ENCODE measurements at places on chromosomes 16 and 17.
A peak's percentile ranks its signal among the peaks of the same experiment; 100 is the strongest.

DNA sequence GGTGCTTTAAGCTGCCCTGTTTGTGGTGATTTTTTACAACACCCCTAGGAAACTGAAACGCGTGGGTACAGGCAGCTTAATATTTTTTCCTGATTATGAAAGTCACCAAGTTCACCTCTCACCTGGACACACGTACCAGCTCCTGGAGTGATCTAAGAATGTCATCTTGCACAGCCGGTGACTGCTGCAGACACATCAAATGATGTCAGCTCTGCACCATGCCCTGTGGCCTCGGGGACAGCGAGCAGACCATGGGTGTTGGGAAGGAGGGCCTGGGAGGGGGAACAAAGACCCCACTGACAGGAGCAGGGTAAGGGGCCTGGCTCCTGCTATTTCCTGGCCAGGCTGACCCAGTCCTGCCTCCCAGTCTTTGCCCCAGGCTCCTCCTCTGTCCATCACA is 272.7 kb downstream of the PARN start:
- no peak for DNase-seq

DNA sequence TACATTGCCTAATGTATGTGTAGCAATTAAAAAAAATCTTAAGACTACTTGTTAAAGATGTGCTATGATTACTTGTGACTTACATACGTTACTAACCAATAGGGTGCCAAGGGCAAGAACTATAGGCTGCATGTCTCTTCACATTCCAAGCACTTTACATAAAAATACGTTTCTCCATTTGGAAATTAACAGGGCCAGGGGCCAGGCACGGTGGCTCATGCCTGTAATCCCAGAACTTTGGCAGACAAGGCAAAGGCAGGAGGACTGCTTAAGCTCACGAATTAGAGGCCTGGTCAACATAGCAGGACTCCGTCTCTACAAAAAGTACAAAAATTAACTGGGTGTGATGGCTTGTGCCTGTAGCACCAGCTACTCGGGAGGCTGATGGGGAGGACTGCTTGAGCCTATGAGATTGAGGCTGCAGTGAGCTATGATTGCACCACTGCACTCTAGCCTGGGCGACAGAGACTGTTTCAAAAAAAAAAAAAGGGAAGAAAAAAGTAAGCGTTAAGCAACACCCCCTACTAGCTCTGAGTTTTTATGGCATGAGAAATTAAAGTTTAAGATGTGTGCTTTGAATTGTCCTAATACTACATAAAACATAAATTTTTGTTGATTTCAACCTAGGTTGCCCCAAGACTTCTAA is 12.3 kb downstream of the PSMD12 start:
- DNase-seq: no peak

GRCh38 chr17:35725802-35726126 is 5.7 kb upstream of the RASL10B start:
- DNase-seq: no peak

DNA sequence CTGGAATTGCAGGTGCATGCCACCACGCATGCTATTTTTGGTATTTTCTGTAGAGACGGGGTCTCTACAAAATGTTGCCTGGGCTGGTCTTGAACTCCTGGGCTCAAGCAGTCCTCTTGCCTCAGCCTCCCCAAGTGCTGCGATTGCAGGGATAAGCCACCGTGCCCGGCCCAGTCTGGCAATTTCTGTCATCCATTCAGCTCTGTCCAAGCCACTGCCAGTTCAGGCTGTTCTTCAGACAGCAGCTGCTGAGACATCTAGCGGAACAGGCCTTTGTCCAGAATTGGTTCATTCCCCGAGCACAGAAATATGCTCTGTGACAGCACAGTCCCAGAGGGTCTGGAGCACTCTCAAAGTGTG is 5.4 kb downstream of the SLC47A1 start:
- DNase-seq: no peak

- no peak for DNase-seq
These were observed 2.7 kb downstream of the MSL1 start for GRCh38 chr17:40124279-40125141.

DNA sequence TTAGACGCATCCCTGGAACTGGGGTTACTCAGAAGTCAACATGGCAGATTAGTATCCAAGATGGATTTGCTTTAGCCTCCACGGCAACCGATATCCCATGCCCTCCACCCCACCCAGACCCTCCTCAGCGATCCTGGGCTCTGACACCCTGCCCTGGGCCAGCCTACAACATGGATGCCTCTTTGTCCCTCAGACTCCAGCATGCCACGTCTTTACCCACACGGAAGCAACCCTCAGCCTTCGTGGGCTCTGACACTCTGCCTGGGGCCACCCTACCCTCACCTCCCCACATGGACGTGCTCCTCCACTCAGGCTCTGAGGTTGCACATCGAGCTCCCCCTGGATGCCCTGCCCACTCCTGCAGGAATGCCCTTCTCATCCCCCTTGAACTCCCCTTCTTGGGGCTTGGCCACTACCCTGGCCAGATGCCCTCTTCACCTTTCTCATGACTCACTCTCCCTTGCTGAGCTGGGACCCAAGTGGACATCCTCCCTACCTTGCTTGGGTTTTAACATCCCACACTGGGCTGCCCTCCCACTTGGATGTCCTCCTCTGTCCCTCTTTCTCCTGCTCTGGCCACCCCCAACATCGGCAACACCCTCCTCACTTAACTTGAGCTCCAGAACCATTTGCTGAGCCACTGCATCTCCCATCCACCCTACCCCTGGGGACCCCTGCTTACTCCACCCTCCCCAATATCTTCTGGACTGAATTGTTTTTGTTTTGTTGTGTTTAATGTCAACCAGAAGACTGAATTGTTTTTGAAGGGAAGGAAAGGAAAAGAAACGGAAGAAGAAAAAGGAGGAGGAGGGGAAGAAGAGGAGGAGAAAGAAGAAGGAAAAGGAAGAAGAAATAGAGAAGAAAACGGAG is 18.3 kb upstream of the TMEM92 start:
- DNase-seq: no peak

DNA sequence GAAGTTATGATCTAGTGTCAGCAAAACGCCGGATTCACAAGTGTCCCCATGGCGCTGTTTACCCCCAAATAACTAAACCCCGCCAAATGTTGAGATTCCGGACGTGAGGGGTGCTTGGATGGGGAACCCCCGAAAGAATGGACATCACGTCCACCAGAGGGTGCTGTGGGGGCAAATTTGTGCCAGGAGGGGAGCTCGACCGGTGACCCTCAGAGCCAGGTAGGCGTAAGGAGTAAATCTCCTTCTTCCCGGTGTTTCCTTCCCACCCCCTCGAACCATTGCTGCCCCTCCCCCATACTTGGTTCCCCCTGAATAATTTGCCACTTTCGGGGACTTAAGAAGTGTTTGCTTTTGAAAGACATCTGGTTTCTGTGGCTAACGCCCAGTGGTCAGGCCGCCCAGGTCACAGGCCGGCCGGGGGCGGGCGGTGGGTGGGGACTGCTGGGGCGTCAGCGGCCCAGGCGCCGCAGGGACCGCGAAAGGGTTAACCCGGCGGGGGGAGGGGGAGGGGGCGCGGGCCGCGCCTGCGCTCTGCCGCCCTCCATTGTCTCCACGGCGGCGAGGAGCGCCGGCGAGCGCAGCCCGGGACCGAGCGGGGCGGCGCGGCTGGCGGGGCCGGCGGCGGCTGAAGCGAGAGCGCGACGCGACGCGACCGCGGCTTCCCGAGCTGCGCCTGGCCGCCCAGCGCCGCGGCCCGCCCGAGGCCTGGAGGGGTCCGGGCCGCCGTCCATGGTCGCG is at the start of gene ZNRF1:
TSS of gene ZNRF1 (plus strand) at position 544 of the 738 bp plus-strand sequence. CDS start 648 bp downstream, outside the sequence.
- peak; percentile 76 for DNase-seq

DNA sequence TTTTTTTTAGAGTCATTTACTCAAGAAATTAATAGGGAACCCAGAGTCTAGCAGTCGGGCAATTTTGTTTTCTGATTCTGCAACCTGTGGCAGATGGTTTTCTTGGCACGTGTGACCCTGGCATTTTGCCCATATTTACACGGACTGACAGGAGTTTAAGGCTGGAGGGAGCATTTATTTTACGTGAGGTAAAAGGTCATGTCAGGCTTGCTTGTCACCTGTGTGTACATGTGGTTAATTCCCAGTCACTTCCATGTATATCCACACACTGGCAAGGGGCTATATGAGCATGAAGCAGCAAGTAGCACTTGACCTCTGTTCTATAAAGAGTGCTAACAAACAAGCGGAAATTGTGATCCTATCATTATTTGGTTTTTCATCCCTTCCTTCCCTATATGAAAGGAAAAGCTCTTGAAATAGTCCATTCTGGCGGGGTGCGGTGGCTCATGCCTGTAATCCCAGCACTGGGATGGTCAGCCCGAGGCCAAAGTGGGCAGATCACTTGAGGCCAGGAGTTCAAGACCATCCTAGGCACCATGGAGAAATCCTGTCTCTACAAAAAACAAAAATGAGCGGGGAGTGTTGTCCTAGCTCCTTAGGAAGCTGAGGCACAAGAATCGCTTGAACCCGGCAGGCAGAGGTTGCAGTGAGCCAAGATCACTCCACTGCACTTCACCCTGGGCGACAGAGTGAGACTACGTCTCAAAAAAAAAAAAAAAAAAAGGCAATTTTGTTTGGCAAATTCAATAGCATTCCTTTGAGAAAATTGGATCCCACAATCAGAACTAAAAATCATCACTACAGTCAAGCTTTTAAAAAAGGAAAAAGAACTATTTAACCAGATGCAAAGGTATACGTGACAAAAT is 2.1 kb downstream of the SPAG9 start:
- DNase-seq: no peak

GRCh38 chr17:42424991-42425610 is 2.0 kb upstream of the CAVIN1 start:
- no peak for DNase-seq

DNA sequence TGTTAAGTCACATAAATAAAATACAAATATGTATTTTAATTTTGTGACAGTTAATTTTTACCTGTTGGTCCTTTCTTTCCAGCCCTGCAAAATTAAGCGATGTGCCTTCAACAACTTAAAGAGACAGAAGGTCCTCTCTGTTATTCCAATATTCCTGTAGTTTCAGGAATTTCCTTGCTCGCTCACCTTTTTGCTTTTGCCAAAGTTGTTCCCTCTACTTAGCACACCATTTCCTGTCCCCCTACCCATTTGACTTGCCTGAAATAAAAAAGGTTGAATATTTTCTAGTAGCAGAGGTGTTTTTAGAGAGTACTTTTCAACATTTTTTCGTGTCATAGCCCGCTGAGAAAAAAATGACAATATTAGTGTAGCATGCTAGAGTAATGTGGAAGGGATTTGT is 556 bp upstream of the MYH2 start:
- DNase-seq: no peak

GRCh38 chr16:87323727-87324410 is 6.7 kb upstream of the C16orf95 start:
- DNase-seq: no peak

DNA sequence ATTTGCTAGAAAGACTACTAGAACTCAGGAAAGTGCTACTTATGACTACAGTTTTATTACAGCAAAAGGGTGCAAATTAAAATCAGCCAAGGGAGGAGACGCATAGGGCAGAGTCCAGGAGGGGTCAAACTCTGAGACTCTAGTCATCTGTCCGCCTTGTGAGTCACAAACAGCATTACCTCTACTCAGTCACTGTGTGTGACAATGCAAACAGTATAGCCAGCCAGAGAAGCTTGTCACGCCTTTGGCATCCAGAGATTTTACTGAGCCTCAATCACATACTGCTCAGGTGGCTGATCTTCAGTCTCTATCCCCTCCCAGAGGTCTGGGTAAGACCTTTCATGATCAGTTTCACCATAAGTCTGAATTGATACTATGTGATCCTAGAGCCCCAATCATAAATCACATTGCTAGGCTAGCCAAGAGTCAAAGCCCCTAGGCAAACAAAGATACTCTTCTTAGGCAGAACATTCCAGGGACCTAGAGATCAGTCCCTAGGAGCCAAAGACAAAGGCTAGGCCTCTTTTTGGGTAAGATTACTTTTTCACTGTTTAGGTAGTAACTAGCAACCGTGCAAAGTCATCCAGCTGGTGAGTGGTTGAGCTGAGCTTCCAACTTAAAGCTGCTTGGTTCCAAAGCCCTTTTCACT is 48.8 kb upstream of the CLEC19A start:
- no peak for DNase-seq

- no peak for DNase-seq
These were observed 7.7 kb downstream of the MINK1 start for GRCh38 chr17:4840893-4841242.

GRCh38 chr16:89049484-89050118 is 44.1 kb upstream of the ACSF3 start:
- DNase-seq: no peak

- no peak for DNase-seq
These were observed 45.4 kb upstream of the MEIOC start for GRCh38 chr17:44610871-44611270.

DNA sequence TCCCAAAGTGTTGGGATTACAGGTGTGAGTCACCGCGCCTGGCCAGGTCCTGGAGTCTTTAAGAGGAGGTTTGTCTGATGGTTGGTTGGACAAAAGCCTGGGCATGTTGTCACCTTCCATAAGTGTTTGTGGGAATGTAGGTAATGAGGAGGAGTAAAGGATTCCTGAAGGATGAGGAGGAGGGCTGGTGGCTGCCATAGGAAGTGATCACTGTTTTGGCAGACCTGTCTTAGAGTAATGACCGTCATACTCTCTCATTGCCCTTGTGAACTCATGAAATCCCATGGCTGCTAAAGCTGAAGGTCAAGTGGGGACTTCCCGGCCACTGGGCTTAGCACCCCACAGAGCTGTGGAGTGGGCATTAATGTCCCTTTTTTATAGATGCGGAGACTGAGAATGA is 40.5 kb downstream of the TENT4B start:
- no peak for DNase-seq

- no peak for DNase-seq
These were observed 301 bp upstream of the METTL22 start for GRCh38 chr16:8621222-8621571.

DNA sequence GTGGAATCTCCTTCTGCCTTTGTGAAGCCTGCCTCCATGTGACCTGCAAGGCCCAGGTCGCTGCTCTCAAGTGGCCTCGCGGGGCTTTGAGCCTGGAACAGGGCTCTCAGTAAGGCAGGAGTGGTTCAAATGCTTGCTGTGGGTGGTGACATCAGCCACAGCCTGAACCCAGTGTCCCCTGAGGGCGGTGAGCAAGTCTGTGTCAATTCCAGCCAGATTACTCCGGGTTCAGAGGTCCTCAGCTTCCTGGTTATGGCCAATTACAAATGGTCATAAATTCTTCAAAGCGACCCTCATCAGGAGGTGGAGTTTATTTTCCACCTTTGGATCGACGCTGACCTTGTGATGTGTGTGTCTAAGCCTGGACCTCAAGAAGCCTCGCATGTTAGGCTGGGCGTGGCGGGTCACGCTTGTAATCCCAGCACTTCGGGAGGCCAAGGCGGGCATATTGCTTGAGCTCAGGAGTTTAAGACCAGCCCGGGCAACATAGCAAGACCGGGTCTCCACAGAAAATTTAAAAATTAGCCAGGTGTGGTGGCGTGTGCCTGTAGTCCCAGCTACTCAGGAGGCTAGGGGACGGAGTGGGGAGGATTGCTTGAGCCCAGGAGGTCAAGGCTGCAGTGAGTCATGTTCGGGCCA is 17.3 kb downstream of the LGALS3BP start:
- DNase-seq: no peak

- no peak for DNase-seq
These were observed 305.2 kb downstream of the SEC14L1 start for GRCh38 chr17:77445760-77446532.

- DNase-seq: no peak
These were observed 6.6 kb upstream of the PITPNA start for GRCh38 chr17:1568950-1569810.
